ENCODE measurements at places on chromosomes 6 and 20.

DNA sequence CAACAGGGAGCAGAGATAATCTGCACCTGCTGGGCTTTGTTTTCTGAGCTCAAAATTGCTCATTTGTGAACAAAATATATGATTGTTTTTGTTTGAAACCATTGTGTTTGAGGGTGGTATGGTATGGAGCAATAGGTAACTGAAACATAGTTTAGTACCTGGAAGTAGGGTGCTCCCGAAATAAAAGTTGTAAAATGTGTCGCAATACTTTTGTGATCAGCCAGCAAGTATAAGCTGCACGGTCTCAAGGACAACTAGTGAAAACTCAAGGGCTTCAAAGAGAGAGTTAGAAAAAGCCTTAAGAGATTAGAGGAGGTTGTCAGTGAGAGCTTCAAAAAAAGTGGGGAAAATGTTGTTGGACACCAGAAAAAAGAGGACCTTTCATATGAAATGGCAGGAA lies 579.8 kb upstream of the POU3F2 start:
- no peak for DNase-seq

DNA sequence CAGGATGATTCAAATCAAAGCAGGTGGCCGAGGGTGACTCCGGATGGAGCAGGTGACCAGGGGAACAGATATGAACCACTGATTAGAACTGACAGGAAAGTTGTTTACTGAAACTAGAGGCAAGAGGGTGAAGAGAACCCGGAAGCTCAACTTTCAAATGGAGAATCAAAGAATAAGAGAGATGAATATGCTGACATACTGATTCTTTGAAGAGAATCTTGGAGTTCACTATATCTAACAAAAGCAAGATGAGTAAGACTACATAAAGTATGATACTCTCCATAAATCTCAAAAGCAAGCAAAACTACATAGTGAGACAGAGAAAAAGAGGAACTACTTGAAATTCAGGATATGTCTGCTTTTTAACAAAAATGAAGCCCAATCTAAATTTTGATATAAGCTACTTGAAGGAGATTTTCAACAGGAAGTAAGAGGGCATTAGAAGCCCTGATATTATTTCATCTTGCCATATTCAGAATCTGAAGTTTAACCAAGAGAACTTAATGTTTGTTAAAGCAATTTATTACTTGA lies 4.0 kb upstream of the UBD start:
- no peak for DNase-seq

DNA sequence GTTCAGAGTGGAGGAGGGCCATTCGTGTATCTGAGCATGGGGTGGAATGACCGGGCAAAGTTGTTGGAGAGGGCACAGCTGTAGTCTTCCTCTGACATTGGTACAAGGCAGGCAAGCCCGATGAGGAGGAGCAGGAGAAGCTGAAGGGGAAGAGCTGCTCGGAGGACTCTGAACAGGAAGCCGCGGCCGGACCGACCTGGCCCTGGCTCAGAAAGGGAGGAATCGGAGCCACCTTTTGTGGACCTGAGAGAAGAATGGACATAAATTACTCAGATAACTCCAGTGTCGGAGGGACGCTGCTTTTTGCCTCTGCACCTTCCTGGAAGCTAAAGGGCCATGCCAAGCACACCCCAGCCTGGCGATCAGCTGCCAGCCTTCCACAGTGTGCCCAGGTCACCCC lies 315.0 kb downstream of the ESR1 start:
- DNase-seq = no peak

DNA sequence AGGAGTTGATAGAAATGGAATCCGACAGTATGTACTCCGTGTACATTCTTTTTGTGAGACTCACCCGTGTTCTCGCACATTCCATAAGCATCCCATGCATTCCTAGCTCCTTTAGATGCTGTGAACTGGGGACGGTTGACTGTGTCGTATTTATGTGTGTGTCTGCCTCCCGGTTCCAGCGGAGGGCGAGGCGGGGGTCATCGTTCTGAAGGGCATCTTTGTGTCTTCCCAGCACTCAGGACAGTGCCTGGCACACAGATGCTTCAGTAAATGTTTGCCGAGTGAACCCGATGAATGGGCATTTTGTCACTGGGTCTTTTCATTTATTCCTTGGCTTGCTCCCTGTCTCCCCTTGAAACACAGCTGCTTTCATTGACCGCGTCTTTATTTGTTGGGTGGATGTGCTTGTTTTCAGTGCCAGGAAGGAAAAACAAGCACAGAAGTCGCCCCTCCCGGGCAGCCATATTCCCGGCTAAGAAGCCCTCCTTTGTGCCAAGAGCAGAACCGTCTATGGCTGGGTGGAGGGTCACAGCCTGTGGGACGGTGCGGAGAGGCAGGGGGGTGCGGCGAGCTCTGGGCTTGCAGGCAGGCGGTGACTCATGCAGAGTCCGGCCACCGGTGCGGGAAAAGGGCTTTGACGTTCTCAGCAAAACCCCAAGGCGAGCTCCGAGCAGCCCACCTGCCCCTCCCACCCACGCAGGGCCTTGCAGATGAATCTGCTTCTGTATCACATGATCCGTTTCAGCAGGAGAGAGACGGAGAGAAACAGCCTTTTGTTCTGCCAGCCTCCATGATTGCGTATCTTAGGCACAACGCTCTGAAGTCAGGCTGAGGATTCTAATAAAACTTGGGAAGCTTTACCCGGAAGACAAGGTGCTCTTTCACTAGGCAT lies 11.2 kb upstream of the PSMG4 start:
- DNase-seq = peak; percentile 56

- DNase-seq = no peak
Measured at GRCh38 chr6:125294925-125295324, 6.8 kb downstream of the HDDC2 start.

DNA sequence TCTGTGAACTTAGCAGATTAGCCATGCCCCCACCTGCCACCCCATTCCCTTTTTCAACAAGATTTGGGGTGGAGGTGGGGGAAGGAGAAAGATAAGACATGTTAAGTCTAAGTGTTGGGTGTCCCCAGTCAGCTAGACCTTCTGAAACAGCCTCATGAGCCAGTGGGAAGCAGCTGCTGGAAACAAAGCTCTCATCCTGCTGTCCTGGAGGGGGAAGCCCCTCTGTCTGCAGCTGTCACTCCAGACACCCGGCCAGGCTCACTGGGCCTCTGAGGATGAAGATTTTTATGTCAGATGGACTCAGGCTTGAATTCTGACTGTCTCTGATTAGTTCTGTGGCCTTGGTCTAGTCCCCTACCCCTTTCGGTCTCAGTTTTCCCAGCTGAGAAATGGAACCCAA lies 1.1 kb downstream of the BPIFB3 start:
- DNase-seq = no peak

GRCh38 chr20:8076306-8077136 lies 55.5 kb upstream of the PLCB1 start:
- no peak for DNase-seq

- DNase-seq = no peak
Measured at GRCh38 chr6:37173493-37174195, 3.7 kb downstream of the PIM1 start.

- DNase-seq = no peak
Measured at GRCh38 chr6:110366975-110367374, 8.8 kb upstream of the METTL24 start.

DNA sequence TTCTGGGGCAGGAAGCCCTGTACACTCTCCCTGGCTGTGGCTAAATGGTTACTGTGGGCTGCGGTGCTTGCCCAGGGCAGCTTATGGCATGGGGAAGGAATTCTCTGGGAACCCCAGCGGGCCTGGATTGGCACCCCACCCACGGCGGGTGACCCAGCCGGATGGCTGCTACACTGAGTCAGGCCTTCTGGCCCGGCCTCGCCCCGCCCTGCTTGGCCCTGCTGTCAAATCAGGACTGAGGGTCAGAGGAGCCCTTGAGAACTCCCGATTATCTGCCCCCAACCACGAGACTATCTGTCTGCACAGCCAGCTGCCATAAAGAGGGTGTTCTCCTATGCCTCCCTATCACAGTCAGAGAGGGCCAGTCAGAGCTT lies 7.3 kb upstream of the ITPR3 start:
- DNase-seq = no peak

GRCh38 chr20:10719740-10720385 lies 46.1 kb upstream of the JAG1 start:
- DNase-seq = no peak

DNA sequence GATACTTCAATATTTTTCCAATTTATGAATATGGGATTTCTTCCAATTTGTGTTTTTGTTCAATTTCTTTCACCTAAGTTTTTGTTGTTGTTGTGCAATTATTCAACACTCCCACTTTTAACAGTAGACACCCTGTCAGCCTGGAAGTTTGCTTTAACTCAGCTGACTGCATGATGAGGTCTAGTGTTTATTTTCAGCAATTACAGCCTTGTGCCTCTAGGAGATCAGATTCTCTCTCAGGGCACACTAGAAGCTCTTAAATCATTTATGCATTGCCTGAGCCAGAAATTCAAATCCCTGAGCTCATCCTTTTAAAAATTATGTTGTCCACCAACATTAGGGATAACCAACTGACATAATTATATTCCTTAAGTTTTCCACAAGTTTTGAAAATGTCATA lies 85.7 kb downstream of the MRAP2 start:
- DNase-seq = peak; percentile 12

DNA sequence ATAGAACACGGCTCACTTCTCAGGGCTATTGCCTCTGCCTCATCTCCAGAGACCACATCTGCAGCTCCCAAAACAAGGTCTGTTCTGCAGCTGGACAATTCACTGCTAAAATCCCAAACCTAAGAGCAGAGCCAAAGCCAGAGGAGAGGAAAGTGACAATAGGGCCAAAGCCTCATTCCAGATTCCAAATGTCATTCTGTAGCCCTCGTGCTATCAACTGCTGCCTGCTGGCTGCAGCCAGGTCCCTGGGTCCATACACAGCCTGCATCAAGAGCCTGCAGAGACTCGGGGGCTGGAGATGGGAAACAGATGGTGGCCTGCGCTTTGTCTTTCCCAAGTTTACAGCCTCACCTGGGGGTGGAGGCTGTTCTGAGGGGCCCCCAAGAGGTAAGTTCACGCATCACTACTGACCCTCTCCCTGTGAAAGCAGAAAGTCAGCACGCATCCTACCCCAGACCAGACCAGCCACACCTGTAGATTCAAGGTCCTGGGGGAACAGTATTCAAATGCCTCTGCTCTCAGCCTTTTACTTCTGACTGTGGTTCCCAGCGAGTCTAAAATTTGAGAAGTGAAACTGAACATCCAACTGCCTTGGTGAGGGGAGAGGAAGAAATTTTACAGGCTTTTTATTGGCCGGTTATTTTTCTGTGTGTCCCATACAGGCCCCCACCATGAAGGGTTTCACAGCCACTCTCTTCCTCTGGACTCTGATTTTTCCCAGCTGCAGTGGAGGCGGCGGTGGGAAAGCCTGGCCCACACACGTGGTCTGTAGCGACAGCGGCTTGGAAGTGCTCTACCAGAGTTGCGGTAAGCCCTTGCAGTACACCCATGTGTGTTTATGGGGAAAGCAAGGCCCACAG lies at the start of gene LY86:
Gene LY86, plus strand, starts transcription at position 657 of the 860 bp plus-strand sequence. Its CDS starts 15 bp downstream, at position 672.
- DNase-seq = no peak

GRCh38 chr6:54719633-54720032 lies 126.9 kb upstream of the FAM83B start:
- no peak for DNase-seq

DNA sequence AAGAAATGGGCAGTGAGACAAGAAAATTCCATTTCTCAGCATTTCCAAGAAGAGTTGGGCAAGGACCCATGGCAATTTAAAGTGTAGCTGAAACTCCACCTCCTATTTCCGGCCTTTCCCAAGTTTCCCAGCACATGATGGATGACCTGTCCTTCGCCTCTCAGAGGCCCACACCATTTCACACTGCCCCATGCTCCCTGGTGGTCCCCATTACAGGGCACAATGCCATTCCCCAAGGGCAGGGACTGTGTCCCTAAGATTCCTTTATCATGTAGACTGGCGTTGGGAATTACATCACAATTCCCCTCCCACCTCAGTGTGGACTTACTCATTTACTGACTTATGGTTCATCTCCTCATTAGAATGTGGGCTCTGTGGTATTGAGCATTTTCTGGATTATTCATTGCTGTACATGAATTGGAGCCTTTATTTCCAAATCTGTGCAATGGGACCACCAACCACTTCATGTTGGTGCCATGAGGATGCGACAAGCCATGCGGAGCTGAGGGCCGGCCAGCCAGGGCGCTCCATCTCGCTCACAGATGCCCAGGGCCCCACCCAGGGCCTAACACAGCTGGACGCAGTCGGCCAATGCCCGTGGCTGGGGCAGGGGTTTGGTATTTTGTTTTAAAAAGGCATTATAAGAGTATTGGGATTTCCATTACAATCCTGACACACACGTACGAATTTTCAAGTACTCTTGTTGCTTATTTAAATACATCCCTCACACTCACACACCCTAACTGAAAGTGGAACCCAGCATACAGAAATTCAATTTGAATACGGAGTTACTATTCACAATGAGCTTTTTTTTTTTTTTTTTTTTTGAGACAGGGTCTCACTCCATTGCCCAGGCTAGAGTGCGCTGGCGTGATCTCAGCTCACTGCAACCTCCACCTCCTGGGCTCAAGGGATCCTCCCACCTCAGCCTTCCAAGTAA lies 5.4 kb downstream of the ACSS1 start:
- DNase-seq = no peak

- DNase-seq = no peak
Measured at GRCh38 chr6:154937306-154938220, 57.6 kb upstream of the TIAM2 start.

DNA sequence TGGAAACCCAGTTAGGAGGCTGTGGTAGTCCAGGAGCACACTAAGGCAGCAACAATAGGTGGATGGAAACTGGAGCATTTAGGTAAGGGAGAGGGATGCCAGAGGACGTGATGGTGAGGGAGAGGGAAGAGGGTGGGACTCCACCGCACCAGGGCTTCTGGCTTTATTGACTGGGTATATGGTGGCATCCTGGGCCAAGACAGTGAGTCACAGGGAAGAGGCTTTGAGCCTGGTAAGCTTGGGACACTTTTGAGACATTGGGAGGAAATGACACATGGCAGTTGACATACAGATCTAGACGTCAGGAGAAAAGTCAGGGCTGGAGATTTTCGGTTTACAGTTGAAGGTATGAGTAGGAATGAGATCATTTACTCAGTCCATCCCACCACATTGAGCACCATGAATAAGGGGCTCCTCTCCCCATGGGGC lies 14.9 kb downstream of the NT5E start:
- DNase-seq = no peak

- DNase-seq = no peak
Measured at GRCh38 chr6:44342052-44342451, 398 bp upstream of the SPATS1 start.

DNA sequence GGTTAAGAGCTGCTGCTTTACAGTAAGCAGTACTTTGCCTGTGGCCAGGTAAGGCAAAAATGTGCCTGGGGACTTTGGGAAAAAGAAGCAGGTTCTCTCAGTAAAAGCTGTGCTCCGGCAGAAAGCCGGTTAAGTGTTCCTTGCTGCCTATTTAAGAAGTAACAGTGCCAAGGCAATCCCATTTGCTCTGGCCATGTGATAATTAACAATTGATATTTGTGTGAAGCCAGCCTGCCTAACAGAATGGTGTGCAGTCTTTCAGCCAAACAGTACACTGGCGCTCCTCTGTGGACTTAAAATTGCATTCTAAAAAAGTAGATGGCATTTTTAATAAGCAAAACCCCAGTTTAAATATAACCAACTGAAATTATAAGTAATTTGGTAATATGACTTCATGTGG lies 430.3 kb downstream of the PLCB1 start:
- no peak for DNase-seq

- no peak for DNase-seq
Measured at GRCh38 chr6:115969930-115970273, 90.8 kb downstream of the FRK start.

GRCh38 chr6:80289727-80290126 lies 183.3 kb downstream of the BCKDHB start:
- no peak for DNase-seq
